Stimulated activated CD4-positive, alpha-beta T cell treated with anti-CD3 and anti-CD28 coated beads, Interleukin-15, amount 100 ng/mL, for 1 hour (primary cell): ENCODE measurements at places on chromosomes 4 and X.
A peak's percentile ranks its signal among the peaks of the same experiment; 100 is the strongest.

- no peak for DNase-seq
These were observed 210.7 kb downstream of the PPP3CA start for GRCh38 chr4:101136373-101137370.

DNA sequence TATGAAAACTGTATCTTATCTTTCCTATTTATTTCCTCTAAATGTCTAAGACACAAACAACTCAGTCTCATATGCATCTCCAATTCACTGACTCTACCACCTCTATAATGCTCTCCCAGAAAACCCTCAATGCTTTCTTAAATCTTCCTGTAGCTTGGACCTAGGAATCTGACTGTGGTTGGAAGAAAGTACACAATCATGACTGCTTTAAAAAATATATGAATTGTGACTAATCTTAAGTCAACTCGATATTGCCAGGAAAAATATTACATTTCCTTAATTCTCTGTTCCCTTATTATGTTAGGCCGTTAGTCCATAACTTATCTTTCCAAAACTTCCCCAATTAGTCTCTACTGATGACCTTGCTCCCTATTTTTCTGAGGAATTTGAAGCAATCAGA lies 87.0 kb downstream of the SPCS3 start:
- no peak for DNase-seq

GRCh38 chr4:72119946-72120345 lies 88.1 kb downstream of the NPFFR2 start:
- no peak for DNase-seq

DNA sequence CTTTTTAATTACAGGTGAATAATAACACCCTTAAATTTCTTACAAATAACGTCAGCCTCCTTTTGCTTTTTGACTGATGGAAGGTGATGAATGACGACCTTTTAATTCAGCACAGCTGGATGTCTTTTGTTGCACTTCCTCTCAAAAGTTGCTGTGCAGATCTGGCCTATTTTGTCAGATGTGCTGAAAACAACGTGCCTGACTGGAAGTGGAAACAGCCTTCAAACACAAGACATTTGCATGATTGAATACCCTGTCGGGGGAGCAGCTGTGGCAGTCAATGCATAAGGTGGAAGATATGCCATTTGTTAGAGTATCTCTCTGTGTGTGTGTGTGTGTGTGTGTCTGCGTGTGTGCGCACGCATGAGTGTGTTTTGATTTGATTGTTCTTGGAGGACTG lies 579.7 kb downstream of the SPRY1 start:
- no peak for DNase-seq

- no peak for DNase-seq
These were observed 7.9 kb downstream of the FAM200B start for GRCh38 chr4:15689540-15689939.

GRCh38 chr4:7769396-7770223 lies 170.1 kb downstream of the AFAP1 start:
- DNase-seq = no peak

DNA sequence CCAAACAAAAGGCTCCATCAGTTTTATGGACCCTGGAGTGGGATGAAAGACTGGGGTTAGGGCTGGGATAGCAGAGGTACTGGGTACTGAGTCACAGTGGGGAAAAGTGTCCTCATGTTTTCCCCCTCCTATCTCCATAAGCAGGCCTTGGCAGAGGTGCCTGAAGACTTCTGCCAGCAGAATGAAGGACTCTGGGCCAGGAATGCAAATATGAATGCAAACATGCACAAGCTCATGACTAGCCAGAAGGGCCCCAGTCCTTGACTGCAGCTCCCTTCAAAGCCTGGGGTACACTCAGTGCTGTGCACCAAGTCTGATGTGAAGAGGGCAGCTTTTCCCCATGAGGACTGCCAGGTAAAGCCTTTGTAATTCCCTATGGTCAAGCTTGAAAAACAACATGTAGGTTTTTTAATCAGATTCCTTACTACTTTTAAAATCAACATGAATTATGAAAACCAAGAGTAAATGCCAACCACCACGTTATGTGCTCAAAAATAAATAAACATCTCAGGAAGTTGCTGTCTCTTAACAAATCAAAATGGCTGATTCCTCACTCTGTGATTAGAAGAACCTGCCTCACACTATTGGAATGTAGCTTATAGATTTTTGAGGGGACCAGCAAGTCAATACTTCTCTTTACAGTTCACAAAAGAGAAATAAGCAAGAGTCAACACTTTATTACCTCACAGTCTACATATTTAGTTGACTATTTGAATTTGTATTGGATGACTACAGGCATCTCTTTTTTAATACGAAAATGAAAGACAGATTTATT lies 1512.0 kb downstream of the ARAP2 start:
- no peak for DNase-seq

DNA sequence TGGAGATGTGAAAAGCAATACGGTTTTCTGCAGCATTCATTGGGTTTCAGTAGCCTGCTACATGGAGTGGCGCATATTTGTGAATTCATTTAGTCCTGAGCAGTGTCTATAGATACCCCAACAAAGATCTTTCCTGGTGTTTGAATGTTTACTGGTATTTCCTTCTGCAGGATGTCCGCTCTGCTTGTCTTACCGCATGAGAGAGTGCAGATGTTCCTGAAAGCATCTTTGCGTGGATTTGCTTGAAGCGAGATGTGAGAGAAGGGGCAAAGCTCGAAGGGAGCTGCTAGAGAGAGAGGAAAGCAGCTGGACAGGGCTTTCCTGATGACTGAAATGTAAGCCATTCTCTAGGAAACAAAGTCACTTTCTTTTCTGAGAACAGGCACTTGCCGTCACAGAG lies 40.9 kb upstream of the GYPA start:
- DNase-seq = no peak

- DNase-seq = peak; percentile 32
These were observed 9.6 kb downstream of the HAUS7 start for GRCh38 chrX:153460826-153461225.

GRCh38 chr4:31518796-31519250 lies 798.7 kb downstream of the PCDH7 start:
- DNase-seq = no peak

GRCh38 chr4:40246011-40246900 lies 49.4 kb downstream of the RHOH start:
- no peak for DNase-seq

GRCh38 chrX:24428516-24428915 lies 36.6 kb upstream of the PDK3 start:
- DNase-seq = no peak

GRCh38 chrX:44937606-44938005 lies 64.6 kb downstream of the KDM6A start:
- no peak for DNase-seq

GRCh38 chr4:38765382-38765781 lies 17.4 kb downstream of the TLR10 start:
- DNase-seq = no peak

- DNase-seq = no peak
These were observed 124.2 kb downstream of the C4orf51 start for GRCh38 chr4:145804116-145804515.

GRCh38 chr4:71958978-71959377 lies 72.8 kb upstream of the NPFFR2 start:
- no peak for DNase-seq

DNA sequence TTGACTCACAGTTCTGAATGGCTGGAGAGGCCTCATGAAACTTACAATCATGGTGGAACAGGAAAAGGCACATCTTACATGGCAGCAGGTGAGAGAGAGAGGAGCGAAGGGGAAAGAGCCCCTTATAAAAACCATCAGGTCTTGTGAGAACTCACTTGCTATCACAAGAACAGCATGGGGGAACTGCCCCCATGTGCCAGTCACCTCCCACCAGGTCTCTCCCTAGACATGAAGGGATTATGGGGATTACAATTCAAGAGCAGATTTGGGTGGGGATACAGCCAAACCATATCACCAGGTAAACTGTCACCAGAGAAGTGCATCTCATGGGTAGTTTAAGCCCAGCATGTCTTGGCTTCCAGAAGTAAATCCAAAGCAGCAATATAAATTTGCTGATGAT lies 7.5 kb upstream of the SMARCA5 start:
- DNase-seq = no peak

DNA sequence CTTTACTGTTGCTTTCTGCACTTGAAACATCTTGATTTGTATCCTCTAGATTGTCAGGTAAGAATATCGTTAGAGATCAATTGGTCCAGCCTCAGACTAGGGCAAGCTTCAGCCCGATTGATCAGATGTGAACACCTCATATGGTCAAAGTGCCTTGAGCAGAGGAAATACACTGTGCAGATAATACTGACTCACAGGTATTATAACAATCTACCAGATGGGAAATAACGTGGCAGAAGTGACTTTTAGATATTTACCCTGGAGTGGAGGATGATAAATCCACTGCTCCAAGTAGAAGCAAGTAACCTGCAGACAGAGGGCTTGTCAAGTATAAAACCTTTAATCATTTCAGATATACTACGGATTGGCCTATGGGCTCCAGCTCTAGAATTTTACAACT lies 17.9 kb downstream of the VEGFC start:
- DNase-seq = no peak

DNA sequence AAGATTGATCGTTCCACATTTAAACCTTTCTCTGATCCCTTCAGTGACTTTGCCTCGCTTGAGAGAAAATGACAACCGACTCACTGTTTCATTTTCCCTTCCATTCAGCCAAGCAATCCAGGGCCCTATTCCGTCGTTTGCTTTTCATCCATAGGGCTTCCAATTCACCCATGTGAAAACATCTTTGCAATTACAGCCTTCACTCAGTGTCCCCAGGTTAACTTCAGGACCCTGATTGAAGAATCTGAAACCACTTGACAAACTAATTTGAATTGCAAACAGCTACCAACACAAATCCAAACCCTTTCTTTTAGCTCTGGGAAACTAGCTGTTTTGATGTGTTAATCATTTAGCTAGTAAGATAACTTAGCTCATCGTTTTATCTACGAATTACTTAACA lies 120.2 kb upstream of the FAM9C start:
- no peak for DNase-seq

DNA sequence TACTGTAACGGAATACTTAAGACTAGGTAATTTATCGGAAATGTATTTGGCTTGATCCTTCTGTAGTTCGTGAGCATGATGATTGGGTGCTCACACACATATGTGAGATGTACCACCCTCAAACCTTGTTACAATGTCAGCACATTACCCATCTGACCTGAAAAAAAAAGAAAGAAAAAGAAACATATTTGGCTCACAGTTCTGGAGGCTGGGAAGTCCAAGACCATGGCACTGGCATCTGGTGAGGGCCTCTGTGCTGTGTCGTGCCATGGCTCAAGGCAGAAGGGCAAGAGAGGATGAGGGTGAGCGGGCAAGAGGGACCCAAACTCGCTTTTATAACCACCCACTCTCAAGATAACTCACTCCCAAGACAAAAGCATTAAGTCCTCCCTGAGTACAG lies 7.0 kb upstream of the CLDN24 start:
- no peak for DNase-seq

GRCh38 chr4:2832981-2833670 lies 10.5 kb upstream of the ADD1 start:
- no peak for DNase-seq

- no peak for DNase-seq
These were observed 159.9 kb downstream of the UNC5C start for GRCh38 chr4:95388911-95389310.

- no peak for DNase-seq
These were observed 961.0 kb downstream of the PCDH18 start for GRCh38 chr4:136571315-136571714.

- no peak for DNase-seq
These were observed 71.0 kb upstream of the AFAP1 start for GRCh38 chr4:8010618-8011017.

DNA sequence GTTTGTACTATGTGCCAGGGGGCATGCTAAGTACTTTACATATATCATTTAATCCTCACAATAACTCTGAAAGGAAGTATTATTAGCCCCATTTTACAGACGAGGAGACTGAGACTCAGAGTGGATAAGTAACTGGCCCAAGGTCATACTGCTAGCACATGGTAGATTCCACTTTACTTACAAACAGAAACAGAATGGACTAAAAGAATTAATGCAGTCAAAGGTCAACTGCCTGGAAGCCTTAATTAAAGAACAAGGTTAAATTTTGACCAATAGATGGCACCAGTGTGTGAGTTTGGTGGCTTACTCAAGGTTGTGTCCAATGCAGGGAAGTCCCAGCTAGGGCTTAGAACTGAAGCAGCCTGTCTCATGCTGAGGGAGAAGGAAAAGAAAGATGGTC lies 4.7 kb downstream of the RIPPLY1 start:
- no peak for DNase-seq

DNA sequence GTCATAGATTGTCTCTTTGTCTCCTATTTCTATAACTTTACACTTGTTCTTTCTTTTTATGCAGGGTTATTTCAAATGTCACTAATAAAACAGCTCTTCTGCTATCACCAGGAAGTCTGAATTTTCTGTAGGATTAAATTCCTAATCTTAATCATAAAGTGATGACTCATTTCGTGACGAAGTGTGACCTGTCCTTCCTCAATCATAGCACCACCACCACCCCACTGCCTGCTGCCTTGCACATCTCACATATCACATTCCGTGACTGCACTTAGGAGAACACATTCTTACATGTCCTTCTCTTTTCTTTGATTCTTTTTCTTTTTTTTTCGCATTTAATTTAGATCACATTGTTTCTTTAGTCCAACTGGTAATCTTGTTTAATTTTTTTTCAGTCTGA lies 57.7 kb upstream of the UGT2B7 start:
- DNase-seq = no peak

GRCh38 chrX:42752730-42753129 lies 25.2 kb downstream of the PPP1R2C start:
- DNase-seq = no peak

GRCh38 chr4:3385711-3386420 lies 55.9 kb upstream of the HGFAC start:
- no peak for DNase-seq

DNA sequence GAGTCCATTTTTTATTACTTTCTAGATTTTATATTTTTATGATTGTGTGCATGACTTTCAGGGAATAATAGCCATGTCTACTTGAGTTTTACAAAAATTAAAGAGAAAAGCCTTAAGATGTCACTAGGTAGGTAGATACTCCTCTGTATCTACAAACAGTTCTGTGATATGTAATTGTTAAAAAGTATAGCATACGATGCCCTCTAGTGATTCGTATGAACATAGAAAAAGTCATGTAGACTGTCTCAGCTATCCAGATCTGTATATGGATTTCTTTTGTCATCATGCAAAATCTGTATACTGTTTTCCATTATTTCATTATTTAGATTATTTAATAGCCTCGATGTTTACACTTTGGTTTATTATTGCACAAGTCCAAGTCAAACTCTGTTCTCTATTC lies 856.6 kb downstream of the CENPC start:
- no peak for DNase-seq

DNA sequence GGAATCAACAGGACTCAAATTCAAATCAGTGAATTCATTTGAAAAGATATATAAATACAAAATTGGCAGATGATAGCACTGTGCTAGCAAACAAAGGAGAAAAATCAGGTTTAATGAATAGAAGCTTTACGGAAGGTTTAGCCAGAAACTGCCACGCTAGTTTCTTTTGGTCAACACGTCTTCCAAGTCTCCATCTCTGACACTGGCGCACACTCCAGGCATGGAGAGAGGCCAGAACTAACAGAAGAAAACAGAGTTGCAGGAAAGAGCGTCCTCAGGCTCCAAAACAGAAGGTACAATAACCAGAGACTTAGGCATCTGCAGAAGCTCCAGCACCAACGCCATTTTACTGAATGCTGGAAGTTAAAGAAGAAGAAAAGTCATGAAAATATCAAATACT lies 497.3 kb upstream of the FRG1 start:
- no peak for DNase-seq

- no peak for DNase-seq
These were observed 3.4 kb downstream of the RHOH start for GRCh38 chr4:40199999-40200874.

GRCh38 chr4:102076622-102077021 lies 268.7 kb downstream of the SLC39A8 start:
- DNase-seq = no peak

GRCh38 chr4:188110741-188111471 lies 1.5 kb upstream of the TRIML2 start:
- no peak for DNase-seq
